Articular chondrocyte of knee joint (primary cell): ENCODE measurements at places on chromosomes 16 and 17. TPM values are rescaled to one million over a fixed set of nuclear protein-coding genes. Genes with fewer than 3 reads are reported as not detected.

The UQCRC2 gene
- 161 and 171 TPM in 2 replicates for total RNA-seq

The APOH gene
- total RNA-seq = not detected in 2 replicates

The CD300LD gene
- total RNA-seq = not detected in 2 replicates

The CBLN1 gene
- total RNA-seq = 0.11 TPM in 1 of 2 replicates, not detected in the other

The ZNF213 gene
- total RNA-seq = 4.2 and 4.8 TPM in 2 replicates

The CFAP97D1 gene
- not detected in 2 replicates for total RNA-seq

The LCMT1 gene
- 32.5 and 43.2 TPM in 2 replicates for total RNA-seq

The CHST6 gene
- total RNA-seq = 0.65 and 0.78 TPM in 2 replicates

The RPRML gene
- total RNA-seq = not detected in 2 replicates

The HELZ gene
- 64.9 and 70.0 TPM in 2 replicates for total RNA-seq

The DHRS7C gene
- total RNA-seq = not detected in 2 replicates

The TNFRSF13B gene
- total RNA-seq = not detected in 2 replicates

The TBC1D3K gene
- total RNA-seq = not detected in 2 replicates

The GEMIN4 gene
- 10.2 and 12.4 TPM in 2 replicates for total RNA-seq

The PRSS36 gene
- total RNA-seq = 0.22 and 0.91 TPM in 2 replicates

The RUNDC3A gene
- 0.13 TPM in 1 of 2 replicates, not detected in the other for total RNA-seq

The KARS1 gene
- total RNA-seq = 139 and 154 TPM in 2 replicates

The DRG2 gene
- total RNA-seq = 30.4 and 37.0 TPM in 2 replicates
